ENCODE measurements at places on chromosomes 1 and 21. TPM values are rescaled to one million over a fixed set of nuclear protein-coding genes. Genes with fewer than 3 reads are reported as not detected.
A peak's percentile ranks its signal among the peaks of the same experiment; 100 is the strongest.

DNA sequence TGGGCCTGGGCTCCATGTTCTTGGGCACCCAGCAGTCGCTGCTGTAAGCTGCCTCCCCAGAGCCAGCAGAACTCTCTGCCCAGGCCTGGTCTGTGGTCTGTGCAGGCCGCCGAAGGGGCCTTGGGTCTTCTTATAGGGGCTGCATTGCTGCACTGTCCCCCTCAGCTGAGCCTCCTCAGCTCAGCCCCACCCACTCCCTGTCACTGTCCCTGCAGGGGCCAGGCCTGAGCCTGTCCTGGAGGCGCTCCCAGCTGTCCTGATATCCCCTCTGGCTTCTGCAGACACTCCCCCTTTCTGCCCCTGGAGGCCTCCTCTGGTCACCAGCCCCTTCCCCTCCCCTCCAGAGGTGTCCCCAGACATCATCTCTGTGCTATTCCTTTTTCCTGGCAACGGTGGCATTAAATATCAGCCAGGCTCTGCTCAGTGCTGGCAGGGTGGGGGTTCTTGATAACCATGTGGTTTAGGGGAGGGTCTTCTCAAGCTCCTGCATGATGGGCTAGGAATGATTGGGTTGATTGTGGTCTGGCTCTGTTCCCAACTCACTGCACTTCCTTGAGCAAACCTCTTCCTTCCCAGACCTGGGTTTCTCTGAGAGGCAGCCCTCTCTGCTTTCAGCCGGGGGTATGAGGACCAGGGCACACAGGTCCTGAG, 3.7 kb upstream of the FOXO6 start:
- DNase-seq = no peak

- no peak for DNase-seq
Observed at GRCh38 chr1:210467440-210468043, 138.8 kb downstream of the HHAT start.

GRCh38 chr1:8739377-8739776, 78.1 kb downstream of the RERE start:
- DNase-seq = no peak

Gene ATP6V1G3
- polyA plus RNA-seq = 4.3 TPM

DNA sequence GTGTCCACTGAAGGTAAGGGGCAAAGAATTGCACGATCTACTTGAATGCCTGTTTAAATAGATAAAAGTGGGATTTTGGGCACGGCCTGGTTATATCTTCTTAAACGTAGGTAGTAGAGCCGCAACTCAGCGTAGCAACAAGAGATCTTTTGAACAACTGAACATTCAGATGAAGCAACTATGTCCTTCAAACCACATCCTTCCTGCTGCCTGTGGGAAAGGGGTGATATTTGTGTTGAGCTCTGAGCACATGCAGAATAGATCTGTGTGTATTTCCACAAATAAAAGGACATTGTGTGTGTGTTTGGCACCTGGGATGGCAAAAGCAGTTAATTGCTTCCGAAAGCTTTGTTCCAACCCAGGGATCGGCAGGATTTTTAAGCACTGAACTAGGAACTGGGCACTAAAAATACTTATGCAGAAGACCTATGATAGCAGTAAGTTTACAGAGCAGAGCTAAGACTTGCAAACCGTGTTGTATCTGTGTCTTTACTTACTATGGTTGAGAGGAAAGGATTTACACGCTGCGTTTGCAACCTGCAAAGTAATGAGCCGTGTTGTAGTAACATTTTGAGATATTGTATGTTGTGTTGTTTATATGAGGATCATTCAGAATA, 333.4 kb downstream of the CHRM3 start:
- DNase-seq = no peak

DNA sequence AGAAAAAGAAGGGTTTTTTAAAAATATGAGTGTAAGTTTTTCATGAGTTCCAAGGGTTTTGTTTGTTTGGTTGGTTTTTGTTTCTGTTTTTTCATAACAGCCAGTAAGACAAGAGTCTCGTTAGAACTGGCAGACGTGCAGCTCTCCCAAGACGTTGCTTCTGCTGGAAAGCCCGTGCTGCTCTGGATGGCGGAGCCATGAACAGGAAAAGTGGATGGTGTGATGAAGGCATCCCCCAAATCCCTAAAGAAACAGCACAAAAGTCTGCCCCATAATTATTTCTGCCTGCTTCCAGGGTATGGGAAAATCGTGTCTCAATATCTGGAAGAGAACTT, 157.9 kb upstream of the BACE2 start:
- no peak for DNase-seq

GRCh38 chr1:205450448-205450847, 5.4 kb downstream of the BLACAT1 start:
- DNase-seq = no peak

- no peak for DNase-seq
Observed at GRCh38 chr1:4000811-4001251, 100.8 kb upstream of the C1orf174 start.

- DNase-seq = no peak
Observed at GRCh38 chr21:46226920-46227599, 1.5 kb downstream of the LSS start.

Gene CHRM3
- 6.9 TPM for polyA plus RNA-seq

GRCh38 chr1:107941123-107941522, 23.9 kb downstream of the VAV3 start:
- no peak for DNase-seq

GRCh38 chr1:8875216-8875861, 3.1 kb downstream of the ENO1 start:
- no peak for DNase-seq

Gene OR10J1
- polyA plus RNA-seq = not detected

GRCh38 chr1:8370905-8371315, 53.0 kb downstream of the SLC45A1 start:
- DNase-seq = no peak

GRCh38 chr1:14282707-14283106, 315.8 kb upstream of the KAZN start:
- DNase-seq = no peak

GRCh38 chr1:56645677-56646305, 677 bp downstream of the PRKAA2 start:
- peak; percentile 14 for DNase-seq

Gene ZBTB8OS
- 40.9 TPM for polyA plus RNA-seq

Gene RNU1-4
- not detected for polyA plus RNA-seq

Gene TNFRSF25
- 12.3 TPM for polyA plus RNA-seq

DNA sequence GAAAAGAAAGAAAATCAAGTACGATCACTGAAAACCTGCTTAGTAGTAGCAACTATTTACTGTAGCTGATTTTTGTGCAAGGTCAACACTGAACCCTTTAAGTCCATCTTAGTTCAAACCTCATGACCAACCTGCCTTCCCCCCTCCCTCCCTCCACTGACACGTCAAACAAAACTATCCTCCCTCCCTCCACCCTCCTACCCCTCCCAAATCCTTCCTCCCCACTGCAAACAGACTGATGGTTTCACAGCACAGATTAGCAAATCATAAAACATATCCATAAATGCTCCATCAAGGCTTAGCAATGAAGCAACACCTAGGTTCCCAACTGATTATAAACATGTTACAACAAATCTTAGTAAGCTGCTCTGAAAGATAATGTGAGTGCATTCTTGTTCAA, 164.3 kb upstream of the GREM2 start:
- no peak for DNase-seq

DNA sequence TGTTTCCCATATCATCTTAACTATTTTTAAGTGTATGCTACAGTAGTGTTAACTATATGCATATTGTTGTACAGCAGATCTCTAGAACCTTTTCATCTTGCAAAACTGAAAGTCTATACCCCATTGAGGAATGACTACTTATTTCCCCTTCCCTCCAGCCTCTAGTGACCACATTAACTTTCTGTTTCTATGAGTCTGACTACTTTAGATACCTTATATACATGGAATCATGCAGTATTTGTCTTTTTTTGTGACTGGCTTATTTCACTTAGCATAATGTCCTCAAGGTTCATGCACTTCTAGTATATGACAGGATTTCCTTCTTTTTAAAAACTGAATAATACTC, 96.5 kb upstream of the BTG3 start:
- no peak for DNase-seq

DNA sequence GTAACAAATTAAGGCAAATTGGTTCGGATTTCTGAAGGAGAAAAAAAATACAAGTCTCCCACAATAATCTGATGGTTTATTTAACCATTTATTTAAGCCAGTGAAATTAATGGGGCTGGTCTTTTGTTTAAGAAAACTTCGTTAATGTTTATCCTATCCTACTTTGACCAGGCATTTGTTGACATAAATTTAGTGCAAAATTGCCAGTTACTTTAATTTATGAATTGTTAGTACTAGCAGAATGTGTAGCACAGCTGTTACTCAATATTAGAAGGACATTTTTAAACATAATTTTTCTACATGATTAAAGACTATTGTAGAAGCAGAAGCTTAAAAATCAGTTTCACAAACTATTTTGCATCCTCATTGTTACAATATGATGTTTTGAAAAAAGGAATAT, 687.6 kb upstream of the PTBP2 start:
- no peak for DNase-seq

Gene TOMM40L
- 9.9 TPM for polyA plus RNA-seq

GRCh38 chr1:27007909-27008582, 4.6 kb downstream of the TENT5B start:
- no peak for DNase-seq

Gene SCCPDH
- polyA plus RNA-seq = 57.4 TPM

DNA sequence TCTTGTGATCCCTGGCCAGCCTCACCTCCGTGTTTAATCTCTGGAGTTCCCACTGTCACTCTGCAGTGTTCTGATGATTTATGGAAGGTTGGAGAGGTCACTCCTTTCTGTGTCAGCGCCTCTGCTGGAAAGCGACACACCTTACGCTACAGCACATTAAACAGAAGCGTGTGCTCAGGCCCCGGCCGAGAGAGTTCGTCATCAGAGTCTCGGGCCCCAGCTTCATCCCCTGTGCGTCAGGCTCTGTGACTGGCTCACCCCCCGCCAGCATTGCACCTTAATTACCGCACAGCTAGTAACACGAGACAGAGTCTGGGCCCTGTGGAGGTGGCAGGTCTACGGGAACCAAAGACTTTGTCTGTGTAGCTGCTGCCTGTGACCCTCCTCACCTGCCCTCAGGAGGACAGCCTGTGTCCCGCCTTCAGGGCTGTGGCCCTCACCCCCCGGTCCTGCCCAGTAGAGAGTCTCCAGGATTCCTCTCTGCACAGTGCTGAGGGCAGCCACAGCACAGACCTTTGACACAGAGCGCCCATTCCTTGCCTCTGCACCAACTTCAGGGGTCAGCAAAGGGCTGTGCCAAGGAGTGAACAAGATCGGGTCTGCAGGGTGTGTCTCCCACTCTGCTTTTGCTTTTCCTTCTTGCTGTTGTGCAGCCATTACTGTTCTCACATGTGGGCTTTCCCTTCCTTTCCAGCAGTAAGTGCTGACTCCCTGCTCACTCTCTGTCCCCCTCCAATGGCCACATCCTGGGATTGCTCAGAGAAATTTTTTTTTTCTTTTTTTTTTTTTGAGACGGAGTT, 157.6 kb downstream of the PGBD5 start:
- DNase-seq = peak; percentile 43

DNA sequence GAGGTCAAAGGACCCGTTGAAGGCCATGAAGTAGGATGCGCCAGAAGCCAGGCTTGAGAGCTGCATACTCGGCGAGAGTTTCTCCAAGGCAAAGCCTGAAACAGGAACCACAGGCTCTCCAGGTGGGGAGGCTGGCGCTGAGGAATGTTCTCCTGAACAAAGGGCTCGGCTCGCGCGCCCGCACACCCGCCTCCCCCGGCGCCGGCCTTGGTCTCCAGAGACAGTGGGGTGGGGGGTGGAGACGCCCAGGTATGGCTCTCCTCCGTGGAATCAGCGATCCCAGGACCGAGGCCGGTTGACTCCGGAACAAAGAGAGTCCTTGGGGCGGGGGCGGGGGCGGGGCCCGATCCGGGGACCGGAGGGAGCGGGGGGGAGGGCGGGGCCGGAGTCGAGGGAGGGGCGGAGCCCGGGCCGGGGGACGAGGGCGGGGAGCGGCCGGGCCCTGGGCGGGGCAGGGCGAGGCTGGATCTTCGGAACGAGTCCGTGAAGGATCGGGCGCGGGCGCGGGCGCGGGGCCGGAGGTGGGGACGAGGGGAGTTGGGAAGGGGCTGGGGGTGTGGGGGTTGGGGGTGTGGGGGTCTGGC, 85.0 kb downstream of the NKAIN1 start:
- DNase-seq = no peak

DNA sequence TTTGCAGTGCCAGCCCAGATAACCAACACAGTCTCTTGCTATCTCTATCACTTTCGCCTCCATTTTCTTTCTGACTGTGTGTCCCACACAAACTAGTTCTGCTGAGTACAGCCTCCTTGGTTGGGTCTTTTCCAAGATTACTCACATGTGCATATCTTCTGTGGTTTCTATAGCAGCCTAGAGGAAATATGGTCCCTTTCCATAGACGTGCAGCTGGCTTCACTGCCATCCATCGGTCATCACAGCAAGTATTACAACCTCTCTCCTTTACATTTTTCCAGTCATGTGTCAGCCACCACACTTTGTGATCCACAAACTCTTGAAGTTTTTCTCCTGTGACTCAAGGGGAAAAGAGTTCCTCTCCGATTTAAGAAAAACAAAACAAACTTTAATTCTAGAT, 893.4 kb upstream of the ADGRL4 start:
- DNase-seq = no peak

Gene DENND2D
- 13.9 TPM for polyA plus RNA-seq

DNA sequence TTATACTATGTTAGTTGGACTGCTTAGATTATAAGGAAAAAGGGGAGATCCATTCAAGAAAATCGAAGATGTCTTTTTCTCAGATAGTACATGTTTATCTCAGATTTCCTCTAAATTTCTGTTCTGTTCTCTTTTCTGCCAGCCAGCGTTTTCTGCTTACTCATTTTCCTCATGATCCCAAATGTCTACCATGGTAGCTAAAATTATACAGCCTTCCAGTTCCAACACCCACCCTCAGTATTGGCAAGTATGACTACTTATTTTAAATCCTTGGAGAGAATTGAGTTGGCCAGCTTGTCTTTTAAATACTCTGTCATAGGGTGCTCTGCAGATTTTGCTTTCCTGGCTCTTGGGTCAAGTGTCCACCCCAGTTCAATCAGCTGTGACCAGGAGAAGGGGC, 95.7 kb upstream of the PLXNA2 start:
- no peak for DNase-seq

- DNase-seq = no peak
Observed at GRCh38 chr1:63630666-63631065, 37.5 kb downstream of the PGM1 start.

DNA sequence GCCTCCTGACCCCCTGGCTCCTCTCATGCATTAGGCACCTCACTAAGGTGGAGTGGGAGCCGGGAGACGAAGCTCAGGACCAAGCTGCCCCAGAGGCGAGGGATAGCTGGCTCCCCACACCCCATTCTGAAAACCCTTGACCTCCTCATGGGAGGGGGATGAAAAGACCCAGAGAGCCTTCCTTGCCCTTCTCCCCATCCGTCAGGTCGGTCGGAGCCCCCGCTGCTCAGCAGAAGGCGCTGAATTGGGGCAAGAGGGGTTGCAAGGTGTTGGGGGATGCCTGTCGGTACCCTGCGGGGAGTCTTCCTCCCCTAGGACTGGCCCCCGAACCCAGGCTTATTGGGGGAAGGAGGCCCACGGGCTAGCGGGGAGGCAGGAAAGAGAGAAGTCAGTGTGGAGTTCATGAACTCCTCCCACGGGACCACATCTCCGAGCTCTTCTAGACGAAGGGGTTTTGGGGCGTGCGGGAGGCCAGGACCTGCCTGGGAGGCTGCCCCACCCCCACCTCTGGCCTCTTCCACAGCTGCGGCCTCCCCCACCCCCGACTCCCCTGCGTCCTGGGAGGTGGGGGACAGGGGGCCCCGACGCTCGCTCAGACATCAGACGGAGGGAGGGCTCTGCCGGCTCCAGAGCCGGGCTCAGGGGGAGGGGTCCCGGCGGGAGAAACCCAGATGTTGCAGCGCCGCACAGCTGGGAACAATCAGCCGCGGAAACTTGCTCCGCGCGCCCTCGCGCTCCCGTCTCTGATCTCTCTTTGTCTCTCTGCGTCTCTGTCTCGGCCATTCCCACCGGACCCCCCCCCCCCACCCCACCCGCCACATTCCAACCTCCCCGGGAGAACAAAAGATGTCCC, 719 bp downstream of the MFAP2 start:
- DNase-seq = no peak

Gene TMOD4
- polyA plus RNA-seq = 2.3 TPM
